Stimulated activated CD8-positive, alpha-beta memory T cell treated with anti-CD3 and anti-CD28 coated beads, Interleukin-2, amount 100 ng/mL, for 1 hour (primary cell): ENCODE measurements at places on chromosomes 5 and 9.

DNA sequence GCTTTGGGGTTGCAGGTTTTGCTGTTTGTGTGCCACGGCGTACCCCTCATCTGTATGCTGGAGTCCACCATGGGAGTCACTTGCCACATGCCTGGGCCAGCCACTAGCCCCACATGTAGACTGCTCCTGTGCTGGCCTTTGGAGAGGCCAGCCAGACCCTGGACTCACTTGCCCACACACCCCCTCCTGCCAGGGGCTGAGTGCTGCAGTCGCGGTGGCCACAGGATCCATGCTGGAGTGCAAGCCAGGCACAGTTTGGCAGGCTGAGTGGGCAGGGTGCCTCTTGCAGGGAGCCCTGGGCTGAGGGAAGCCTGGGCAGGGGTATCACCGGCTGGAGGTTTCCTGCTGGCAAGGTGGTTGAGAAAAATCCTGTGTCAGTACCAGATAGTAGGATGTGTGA, 25.6 kb upstream of the GCNT1 start:
- DNase-seq: no peak

DNA sequence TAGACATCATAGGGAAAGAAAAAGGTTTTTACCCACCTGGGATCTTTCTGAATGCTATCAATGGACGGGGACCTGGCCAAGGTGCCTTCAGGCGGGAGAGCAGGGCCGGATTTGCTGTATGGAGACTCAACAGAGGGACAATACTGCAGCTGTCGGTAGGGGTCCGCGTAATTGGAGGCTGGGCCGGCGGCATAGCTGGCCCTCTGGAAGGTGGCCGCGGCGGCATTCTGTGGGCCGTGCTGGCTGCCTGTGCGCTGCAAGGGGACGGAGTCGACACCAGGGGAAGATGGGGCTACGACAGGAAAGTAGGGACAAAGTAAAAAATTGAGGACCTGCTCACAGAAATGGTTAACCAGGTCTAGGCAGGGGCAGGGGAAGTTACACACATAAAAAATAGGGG, 557.9 kb downstream of the CTNND2 start:
- DNase-seq: no peak

- no peak for DNase-seq
Observed at GRCh38 chr9:354453-354852, 139.8 kb downstream of the DOCK8 start.

DNA sequence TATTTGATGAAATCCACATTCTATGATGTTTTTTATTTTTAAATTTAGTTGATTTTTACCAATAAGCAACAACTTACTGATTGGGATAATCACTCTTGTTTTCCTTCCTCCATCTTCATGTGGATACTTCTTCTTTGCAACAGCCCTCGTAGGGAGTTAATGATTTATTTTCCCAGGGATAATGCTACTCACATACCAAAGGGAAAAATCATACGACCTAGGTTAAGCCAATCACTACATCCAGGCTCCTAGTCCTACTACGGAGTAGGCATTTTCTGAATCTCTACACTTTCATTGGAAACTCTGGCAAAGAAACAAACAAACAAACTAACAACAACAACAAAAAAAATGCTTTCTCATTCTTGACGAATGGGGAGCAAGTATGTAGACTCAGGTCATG, 663.4 kb downstream of the PTPRD start:
- no peak for DNase-seq

GRCh38 chr5:171162596-171162995, 146.5 kb upstream of the TLX3 start:
- DNase-seq: no peak

DNA sequence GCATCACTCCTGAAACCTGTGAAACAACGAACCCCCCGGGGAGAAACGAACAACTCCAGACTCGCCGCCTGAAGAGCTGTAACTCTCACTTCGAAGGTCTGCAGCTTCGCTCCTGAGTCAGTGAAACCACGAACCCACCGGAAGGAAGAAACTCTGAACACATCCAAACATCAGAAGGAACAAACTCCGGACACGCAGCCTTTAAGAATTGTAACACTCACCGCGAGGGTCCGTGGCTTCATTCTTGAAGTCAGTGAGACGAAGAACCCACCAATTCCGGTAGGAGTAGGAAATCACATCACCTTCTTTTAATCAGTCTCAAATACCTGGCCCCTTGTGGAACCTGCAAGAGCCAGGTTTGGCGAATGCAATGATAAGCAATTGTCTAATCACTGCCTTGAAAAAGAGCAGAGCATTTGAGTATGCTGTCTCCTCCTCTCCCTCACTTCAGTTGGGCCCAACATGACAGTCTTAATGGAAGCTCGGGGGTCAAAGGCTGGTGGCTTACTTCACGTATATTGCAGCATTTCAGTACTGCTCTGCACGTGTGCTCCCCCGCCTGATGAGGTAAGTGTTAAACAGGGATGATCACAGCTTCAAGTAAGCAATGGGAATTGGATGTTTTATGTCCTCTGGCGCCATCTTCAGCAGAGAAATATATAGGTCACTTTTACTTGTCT, 473 bp downstream of the IRGM start:
- DNase-seq: no peak

GRCh38 chr5:42851481-42851880, 39.8 kb upstream of the SELENOP start:
- no peak for DNase-seq

DNA sequence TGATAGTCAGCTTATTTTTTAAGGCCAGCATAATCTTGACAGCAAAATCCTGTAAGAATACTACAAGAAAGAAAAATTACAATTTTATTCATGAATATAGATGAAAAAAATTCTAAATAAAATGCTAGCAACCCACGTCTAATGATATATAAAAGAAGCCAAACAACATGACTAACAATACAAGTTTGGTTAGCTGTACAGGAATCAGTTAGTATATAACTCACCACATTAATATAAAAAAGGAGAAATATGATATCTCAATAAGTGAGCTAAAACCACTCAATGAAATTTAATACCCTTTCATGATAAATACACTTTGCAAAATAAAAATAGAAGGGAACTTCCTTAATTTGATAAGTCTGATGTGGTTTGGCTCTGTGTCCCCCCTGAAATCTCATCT, 139.7 kb upstream of the MAN2A1 start:
- no peak for DNase-seq

DNA sequence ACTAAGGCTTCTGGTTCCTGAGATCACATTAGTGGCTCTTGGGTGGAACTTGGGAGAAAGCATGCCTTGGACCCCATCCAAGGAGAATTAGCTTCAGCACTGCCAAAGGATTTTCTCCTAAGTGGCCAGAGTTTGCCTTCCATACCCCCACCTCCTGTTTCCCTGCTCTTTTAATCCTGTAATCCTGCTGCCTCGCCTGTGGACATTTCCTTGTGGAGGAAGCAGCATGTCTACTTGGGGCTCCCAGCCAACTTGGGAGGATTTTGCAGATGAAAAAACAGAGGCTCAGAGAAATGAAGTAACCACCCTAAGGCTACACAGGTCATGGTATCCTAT, 1.6 kb downstream of the ARSI start:
- DNase-seq: no peak

- DNase-seq: no peak
Observed at GRCh38 chr5:93590493-93590892, 7.5 kb downstream of the NR2F1 start.

DNA sequence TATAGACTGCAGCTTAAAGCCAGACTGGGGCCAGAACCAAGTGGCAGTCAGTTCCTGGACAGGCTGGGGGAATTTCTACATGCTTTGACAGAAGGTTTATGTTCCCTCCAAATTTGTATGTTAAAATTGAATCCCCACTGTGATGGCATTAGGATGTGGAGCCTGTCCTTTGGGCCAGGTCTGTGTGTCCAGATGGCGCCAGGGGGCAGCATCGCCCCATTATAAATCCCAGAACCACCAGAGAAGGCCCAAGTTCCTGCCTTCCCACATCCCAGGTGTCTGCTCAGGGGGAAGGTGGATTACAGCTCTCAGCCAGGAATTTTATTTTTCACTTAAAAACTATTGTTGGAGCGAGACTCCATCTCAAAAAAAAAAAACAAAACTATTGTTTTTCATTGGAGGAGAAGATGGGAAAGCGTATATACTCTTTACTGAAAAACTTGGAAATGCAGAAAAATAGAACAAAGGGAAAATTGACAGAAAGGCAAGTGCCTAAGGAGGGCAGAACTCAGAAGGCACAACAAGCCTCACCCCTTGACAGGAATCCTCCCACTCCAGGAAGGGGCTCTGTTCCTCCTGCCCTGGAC, 5.0 kb downstream of the IL3 start:
- DNase-seq: peak; percentile 11
